ENCODE measurements at places on chromosomes 16 and 17.
A peak's percentile ranks its signal among the peaks of the same experiment; 100 is the strongest.

DNA sequence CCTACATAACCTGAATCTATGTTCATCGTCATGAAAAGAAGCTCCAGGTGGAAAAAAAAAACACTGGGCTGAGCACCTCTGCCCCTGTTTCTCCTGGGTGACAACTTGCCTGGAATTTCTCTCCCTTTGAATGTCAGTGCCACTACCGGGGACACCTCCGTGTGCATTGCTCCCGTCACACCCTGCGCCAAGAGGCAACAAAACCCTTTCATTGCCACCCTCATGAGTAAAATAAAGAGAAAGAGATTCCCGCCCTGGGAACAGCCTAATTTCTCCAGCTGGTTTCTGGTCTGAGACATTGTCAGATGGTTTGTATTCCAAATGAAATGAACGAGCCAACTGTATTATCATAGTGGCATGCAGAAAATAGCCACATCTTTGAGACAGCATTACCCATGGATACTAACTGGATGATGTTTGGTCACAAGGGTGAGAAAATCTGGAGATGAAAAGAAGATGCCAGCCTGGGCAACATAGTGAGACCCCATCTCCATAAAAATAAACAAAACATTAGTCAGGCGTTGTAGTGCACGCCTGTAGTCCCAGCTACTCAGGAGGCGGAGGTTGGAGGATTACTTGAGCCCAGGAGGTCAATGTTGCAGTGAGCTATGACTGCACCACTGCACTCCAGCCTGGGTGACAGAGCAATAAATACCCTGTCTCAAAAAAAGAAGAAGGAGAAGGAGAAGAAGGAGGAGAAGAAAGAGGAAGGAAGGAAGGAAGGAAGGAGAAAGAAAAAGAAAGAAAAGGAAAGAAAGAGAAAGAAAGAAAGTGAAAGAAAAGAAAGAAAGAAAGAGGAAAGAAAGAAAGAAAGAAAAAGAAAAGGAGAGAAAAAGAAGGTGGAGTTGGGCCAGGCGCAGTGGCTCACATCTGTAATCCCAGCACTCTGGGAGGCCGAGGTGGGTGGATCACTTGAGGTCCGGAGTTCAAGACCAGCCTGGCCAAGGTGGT, 42.2 kb upstream of the ADCY9 start:
- no peak for DNase-seq

DNA sequence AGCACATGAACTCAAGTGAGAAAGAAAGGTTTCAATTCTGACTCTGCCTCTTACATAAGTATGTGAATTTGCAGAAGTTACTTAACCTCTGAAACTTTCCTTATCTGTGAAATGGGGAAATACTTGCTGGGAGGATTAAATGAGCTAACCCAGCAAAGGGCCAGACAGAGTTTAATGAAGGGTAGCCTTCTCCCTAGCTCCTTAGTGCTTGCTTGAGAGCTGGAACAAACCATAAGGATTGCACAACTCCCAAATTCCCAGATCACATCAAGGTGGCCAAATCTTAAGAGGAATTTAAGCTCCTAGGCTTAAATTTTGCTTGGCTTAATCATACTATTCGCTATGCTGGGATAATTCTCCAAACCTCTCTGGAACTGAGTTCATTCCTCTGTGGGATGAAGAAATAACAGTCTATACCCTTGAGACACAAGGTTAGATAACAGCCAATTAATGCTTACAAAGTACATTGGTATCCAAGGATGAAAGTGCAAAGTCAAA, 11.8 kb upstream of the WSB1 start:
- peak; percentile 87 for DNase-seq

DNA sequence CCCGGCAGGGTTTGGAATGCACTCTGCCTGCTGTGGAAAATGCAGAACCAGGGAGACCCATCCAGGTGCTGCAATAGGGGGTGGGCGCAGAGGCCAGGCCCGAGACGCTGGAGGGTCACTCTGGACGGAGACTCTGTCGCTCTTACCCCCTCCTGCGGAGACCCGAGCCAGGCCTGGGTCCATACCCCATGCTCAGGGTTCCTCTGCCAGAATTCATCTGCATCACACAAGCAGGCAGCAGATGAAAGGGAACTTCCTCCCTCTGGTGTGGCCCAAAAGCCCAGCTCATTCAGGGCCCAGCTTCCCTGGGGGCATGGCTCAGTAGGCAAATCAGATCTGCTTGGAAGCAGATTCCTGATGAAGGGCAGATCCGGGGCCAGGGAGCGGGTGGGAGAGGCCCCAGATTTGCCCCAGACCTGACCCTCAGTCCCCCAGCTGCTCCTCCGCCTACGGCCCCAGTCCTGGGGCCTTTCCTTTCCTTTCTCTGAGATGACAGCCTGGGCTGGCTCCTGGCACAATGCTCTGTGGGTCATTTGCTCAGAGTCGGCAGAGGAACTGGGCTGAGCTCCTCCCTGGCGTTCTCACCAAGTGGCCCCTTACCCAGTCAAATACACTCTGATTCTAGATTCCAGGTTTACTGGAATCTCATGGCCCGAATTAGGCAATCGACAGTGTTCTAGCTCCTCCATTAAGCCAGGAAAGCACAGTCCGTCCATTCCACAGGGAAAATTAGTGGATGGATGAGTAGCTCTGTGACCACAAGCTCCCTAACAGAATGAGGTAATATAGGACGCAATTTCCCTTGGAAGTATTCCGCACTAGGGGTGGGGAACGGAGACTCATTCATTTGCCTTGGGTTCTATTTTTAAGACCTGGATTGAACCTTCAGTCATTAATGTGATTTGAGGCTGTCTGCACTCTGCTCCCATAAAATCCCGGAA, 19.1 kb upstream of the RASD1 start:
- DNase-seq = peak; percentile 97

DNA sequence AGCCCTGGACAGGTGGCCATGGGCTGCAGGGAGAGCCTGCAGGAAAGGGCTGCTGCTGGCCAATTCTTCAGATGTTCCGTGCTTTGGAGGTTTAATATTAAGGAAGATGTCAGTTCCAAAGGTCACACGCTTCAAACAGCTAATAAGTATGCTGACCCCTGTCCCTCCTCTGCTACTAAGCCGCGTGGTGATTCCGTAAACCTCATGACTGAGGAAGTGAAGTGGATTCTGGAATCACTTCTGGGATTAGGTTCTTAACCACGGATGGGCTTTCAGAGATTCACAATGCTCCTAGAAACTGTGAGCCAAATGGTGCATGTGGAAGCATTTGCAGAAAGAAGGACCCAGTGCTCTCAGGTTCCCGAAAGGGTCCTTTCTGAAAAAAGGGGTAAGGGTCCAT, 28.5 kb upstream of the ERN1 start:
- DNase-seq = no peak

- peak; percentile 39 for DNase-seq
These were observed 1.1 kb downstream of the MAPK3 start for GRCh38 chr16:30121741-30122571.

- DNase-seq = no peak
These were observed 299.7 kb upstream of the CDH11 start for GRCh38 chr16:65421596-65421995.

- DNase-seq = peak; percentile 56
These were observed 436.4 kb downstream of the SOX9 start for GRCh38 chr17:72556944-72557826.

- DNase-seq = no peak
These were observed 447.0 kb downstream of the SHISA9 start for GRCh38 chr16:13348416-13348815.

- no peak for DNase-seq
These were observed 265.3 kb downstream of the MAP2K6 start for GRCh38 chr17:69679829-69680228.

DNA sequence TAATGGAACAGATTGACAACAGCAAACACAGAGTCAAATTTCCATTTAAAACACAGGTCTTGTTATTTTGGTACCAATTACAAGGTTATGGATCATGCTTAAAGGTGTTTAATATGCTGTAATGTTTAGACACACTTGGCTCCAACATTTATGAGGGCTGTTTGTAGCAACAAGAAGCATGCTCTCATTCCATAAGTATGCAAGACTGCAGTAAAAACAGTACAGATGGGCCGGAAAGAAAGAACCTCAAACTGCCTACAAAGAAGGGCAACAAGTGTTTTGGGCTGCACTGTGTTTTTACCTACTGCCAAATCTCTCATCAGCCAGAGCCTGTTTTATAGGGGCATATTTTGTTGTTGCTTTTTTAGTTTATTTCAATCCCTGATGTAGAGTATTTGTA, 100.5 kb upstream of the HS3ST3A1 start:
- DNase-seq = peak; percentile 34

- no peak for DNase-seq
These were observed 225.5 kb downstream of the LGALS9B start for GRCh38 chr17:20241855-20242254.

GRCh38 chr17:43988301-43988700, 16.1 kb upstream of the NAGS start:
- DNase-seq = no peak

- DNase-seq = no peak
These were observed 7.4 kb downstream of the CTNS start for GRCh38 chr17:3643889-3644349.

DNA sequence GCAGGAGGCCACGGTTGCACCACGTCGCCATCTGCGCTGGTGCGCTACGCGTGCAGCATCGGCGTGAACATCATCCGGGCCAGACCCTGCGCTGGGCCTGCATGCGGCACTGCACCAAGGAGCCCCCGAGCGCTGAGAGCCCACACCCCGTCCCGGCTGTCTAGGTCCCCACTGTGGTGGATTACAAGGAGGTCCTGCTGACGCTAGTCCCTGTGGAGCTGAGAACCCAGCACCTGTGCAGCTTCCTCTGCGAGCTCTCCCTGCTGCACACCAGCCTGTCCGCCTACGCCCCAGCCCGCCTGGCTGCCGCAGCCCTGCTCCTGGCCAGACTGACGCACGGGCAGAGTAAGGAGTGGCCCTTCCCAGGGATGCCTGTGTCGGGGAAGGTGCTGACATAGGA, 10.8 kb upstream of the TEDC2 start:
- DNase-seq = no peak

GRCh38 chr17:49914664-49915063, 54.3 kb upstream of the DLX4 start:
- no peak for DNase-seq

DNA sequence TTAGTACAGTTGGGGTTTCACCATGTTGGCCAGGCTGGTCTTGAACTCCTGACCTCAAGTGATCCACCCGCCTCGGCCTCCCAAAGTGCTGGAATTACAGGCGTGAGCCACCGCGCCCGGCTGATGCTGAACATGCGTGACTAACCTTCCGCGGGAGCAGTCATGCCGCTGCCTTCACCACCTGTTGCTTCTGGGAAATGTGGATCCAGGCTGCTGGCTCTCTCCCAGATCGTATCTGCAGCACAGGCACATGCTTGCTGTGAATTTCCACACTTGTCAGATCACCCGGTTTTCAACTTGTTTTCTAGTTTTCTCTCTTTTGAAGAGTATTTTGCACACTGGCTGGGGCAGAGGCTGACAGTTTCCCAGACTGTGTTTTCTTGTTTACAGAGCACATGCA, 97.9 kb downstream of the ADCY9 start:
- DNase-seq = peak; percentile 19

DNA sequence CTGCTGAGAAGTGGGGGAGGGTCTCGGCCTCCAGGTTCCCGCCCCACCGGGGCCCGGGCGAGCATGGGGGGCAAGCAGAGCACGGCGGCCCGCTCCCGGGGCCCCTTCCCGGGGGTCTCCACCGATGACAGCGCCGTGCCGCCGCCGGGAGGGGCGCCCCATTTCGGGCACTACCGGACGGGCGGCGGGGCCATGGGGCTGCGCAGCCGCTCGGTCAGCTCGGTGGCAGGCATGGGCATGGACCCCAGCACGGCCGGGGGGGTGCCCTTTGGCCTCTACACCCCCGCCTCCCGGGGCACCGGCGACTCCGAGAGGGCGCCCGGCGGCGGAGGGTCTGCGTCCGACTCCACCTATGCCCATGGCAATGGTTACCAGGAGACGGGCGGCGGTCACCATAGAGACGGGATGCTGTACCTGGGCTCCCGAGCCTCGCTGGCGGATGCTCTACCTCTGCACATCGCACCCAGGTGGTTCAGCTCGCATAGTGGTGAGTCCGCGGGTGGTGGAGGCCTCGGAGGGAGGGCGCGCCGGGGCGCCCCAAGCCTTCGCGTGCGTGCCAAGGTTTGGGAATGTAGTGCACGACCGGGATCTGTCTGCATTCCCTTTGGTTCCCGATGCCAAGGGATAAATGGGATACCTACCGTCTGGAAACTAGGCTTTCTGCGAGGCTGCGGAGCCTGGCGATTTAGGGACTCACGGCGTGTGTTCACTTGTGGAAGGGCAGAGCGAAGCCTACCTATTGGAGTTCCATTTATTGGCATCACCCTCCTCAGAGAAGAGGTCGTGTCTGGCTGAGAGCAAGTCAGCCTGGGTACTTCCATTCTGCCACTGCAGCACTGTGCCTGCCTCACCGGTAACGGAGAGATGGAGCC, 1.0 kb downstream of the ZNRF1 start:
- DNase-seq = no peak

- no peak for DNase-seq
These were observed 547.0 kb downstream of the MAF start for GRCh38 chr16:79053577-79053976.

DNA sequence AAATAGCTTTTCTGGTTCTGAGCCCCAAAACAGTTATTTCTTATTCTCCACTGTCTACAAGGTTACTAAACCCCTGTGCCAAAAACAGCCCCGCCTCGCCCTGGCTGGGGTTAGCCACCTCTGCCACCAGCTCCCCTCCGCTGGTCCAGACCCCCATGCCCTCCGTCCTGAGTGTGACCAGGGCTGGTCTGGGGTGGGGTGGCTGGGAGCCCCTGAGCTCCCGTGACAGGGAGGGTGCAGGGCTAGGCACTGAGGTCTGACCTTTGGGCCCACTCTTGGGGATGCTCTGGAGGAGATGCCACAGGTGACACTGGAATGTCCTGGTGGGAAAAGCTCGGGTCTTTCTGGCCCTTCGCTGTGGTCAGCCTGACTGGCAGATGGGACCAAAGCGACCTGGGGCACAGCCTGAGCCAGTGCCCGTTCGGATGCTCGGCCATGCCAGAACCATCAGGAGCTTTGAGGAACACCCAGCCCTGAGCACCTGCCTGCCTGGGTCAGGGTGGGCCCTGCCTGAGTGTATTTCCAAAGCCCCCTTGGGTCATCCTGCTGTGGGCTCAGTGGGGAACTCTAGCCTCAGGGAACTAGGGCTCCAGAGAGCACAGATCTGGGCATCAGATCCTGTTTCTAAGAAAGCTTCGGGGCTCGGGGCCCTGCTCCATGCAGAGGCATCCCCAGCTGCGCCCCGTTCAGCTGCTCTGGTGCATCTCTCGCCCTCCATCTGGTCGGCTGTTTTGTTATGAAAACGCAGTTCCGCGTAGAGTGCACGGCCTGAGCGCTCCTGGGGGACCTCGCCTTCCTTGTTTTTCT, 72.1 kb upstream of the GNG13 start:
- DNase-seq = no peak
